ENCODE measurements at places on chromosomes 2 and 18.
A peak's percentile ranks its signal among the peaks of the same experiment; 100 is the strongest.

DNA sequence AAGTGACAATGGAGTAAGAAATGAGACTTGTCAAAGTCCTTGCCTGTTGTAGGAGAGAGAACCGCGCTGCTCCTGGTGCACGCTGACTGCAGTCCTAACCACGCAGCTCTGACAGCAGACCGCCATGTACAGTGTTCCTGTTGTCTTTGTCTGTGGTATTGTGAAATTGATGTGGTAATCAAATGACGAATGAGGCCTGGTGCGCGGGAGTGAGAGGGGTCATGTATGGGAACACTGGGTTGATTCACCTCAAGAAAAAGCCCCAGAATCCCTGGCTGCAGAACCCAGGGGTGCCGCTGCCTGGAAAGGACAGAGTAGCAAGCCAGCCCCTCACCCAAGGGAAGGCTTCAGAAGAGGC lies 64.0 kb downstream of the INPP4A start:
- peak; percentile 15 for DNase-seq

- no peak for DNase-seq
Measured at GRCh38 chr18:36095936-36096519, 28.7 kb upstream of the RPRD1A start.

DNA sequence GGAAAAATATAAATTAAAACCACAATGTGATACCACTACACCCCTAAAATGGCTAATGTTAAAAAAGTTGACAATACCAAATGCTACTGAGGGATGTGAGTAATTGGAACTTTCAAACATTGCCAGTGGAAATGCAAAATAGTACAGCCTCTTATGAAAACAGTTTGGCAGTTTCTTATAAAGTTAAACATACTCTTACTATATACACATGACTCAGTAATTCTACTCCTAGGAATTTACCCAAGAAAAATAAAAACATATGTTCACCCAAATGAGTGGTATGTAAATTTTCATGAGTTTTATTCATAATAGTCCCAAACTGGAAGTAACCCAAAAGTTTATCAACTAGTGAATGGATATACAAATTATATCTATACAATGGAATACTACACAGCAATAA lies 228.0 kb downstream of the CYP26B1 start:
- DNase-seq: no peak

- DNase-seq: no peak
Measured at GRCh38 chr2:43241558-43241957, 15.2 kb upstream of the ZFP36L2 start.

- DNase-seq: no peak
Measured at GRCh38 chr2:133264989-133265401, 303.3 kb downstream of the NCKAP5 start.

- DNase-seq: no peak
Measured at GRCh38 chr2:24892928-24893327, 27.1 kb downstream of the ADCY3 start.

DNA sequence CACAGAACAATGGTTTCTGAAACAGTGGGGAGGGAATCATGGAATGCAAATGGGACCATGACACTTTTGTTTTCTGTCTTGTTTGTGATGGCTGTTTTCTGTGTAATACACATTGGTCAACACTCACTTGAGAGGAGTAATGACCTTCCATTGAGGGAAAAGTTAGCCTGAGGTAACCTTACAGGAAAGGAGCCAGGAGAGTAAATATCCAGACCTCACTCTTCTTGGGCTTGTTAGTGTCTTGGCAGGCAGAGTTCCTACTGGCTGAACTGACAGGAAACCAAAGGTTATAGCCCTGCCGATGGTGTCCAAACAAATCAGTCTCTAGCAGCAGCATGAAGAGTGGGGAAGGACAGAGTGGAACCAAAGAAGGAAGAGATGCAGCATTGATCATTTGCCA lies 17.2 kb upstream of the RPRM start:
- DNase-seq: no peak

GRCh38 chr2:237012577-237013267 lies 73.0 kb upstream of the COPS8 start:
- no peak for DNase-seq

DNA sequence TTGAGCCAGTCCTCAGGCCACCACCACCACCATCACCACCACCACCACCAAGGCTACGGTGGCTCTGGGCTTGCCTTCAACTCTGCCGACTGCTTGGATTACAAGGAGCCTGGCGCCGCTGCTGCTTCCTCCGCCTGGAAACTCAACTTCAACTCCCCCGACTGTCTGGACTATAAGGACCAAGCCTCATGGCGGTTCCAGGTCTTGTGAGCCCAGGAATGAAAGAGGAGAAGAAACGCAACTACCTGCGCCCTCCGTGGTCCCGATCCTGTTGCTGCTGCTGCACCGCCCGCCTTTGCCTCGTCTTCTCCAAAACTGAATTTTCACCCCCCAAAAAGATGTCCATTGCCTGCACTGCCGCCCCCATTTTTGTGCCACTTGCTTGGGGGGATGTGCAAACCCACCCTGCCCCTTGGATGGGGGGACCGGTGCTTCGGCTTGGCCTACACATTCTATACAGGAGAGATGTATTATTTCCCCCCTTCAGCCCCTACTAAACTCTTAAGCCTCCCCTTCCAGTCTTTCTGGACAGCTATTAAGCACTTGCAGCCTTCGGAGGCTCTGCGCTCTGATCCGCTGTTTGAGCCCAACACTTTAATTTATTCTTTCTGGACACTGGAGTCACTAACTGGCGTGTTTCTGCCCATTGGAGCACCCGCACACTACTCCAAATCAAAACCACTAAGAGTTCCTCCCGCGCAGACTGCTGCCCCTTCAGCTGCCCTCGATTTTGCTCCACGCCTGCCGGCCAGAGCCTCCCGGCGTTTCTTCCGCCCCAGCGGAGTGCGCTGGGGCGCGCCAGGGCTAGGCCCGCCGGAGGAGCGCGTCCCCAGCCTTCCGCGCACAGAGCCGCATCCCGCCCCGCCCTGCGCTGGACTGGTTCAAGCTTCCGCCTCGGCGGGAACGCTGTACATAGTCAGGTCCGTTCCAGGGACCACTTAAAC lies 5.7 kb downstream of the OTX1 start:
- no peak for DNase-seq

- DNase-seq: no peak
Measured at GRCh38 chr2:197369228-197369932, 58.8 kb upstream of the ANKRD44 start.

- no peak for DNase-seq
Measured at GRCh38 chr18:66641056-66641455, 37.2 kb upstream of the CDH19 start.

DNA sequence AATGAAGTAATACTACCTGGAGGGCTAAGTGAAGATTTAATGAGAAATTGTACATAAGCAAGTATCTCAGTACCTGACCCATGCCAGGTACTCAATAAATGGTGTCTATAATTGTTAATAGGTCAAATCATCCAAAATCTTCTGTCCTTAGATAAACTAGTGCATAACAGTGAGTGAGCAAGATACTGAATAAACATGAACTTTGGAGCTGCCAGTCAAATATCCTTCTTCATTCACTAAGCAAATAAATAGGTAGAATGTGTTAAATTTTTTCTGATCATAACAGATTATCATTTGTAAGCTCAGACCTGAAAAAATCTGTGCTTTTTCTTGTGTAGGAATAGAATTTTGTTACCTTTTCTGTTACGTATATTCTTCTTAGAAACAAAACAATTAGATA lies 39.6 kb downstream of the RAB3GAP1 start:
- DNase-seq: no peak

DNA sequence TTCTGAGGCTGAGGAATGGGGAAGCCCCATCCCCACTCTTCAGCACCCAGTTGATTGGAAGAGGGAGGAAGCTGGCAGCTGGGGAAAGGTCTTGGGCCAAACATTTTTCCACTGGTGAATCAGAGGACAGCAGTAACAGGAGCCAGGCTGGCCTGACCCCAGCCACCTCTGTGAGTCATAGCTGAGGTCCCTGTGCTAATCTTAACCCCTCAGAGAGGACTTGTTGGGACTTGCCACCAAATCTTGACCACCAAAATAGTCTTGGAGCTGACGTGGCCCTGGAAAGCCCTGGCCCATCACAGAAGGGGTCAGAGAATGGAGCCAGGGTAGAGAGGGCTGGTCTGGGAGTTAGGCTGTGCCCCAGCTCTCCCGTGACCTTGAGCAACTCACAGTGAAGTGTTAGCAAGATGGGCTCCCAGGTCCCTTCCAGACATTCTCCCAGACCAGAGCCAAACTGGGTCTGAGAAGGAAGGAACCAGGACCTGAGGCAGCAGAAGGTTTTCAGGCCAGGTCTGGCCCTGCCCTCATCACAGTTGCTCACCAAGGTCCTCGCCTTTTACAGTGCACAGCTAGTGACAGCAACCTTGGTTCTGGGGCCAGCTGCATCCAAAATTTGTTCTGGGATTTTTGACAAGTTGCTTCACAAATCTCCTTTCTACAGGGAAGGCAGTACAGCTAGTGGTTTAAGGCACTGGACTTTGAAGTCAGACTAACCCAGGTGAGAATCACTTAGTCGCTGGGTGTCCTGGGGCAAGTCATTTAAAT lies 266.6 kb downstream of the CYP26B1 start:
- no peak for DNase-seq

GRCh38 chr18:4232656-4233055 lies 222.5 kb downstream of the DLGAP1 start:
- DNase-seq: no peak

- DNase-seq: no peak
Measured at GRCh38 chr2:168134485-168134884, 112.9 kb downstream of the STK39 start.

- DNase-seq: no peak
Measured at GRCh38 chr2:215717501-215718381, 281.9 kb upstream of the FN1 start.

DNA sequence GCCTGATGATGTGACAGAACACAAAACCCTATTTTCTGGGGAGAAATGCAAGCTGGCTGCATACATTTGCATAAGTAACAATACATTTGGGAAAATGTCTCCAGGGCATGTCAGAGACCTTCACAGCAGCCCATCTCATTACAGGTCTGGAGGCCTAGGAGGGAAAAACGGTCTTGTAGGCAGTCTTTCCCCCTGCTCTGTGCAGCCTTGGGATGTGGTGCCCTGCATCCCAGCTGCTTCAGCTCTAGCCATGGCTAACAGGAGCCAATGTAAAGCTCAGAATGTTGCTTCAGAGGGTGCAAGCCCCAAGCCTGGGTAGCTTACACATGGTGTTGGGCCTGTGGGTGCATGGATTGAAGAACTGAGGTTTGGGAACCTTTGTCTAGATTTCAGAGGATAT lies 133.0 kb downstream of the CCDC178 start:
- no peak for DNase-seq

DNA sequence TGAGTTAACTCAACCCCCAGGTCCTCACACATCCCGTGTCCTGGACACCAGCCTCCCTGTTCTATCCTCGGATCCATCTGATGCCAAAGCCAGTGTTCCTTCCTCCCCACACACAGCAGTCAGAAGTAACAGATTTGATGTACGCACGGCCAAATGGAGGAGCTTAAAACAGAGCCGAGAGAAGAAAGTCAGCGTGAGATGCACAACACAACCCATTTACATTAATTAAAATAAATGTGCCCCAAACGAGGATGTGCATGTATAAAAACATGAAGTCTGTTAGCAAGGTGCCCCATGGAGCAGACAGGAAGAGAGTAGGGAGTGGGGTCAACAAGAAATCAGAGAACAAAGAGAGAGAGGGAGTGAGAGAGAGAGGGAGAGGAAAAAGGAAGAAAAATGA lies 191.2 kb downstream of the HAUS1 start:
- no peak for DNase-seq

DNA sequence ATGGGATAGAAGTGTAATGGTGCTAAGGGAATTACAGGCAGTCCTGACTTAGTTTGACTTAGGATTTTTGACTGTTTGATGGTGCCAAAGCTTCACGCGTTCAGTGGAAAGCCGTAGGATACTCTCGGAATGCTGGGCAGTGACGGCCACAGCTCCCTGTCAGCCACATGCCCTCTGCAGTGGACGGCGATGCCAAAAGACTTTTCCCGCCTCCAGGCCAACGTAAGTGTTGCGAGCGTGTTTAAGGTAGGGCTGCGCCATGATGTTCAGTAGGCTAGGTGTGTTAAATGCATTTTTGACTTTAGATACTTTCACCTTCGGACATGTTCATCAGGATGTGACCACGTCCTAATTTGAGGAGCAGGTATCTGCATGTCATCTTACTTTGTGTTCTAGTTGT lies 63.4 kb downstream of the DCDC2C start:
- no peak for DNase-seq

DNA sequence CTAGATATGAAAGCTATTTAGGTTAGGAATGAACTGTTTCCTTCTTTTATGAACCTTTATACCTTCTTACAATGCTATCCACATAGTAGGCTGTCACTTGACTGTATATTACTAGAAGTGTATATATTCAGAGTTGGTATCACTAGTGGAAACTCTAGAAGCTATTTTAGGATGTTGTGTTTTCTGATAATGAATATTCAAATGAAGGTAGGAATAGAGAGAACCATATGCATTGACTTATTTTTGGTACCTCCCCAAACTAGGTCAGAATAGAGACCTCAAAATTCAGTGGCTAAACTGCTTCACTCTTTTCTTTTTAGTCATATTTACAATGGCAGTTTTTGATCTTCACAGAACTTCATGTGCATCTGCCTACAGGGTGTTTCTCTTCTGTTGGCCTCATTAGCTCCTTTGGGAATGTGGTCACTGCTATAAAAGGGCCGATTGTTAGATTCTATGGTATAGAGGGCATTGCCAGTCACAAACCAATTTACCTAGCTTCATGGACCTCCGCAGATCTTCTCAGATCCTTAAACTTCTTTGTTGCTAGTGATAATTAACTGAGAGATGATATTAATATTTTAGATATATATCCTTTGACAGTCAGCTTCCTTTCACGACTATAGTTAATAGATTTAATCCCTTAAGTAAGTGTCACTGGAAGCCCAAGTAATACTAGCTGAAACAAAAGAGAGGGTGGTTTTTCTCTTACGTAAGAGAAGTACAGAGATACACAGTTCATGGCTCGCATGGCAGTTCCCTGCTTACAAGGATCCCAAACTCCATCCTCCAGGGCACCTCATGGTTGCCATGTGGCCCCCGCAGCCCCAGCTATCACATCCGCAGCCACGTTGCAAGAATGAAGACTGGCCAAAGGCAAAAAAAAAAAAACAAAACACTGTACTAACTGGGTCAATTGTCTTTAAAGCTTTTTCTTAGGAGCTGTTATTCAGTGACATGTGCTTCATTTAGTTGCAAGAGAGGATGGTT lies 61.0 kb downstream of the TSPYL6 start:
- no peak for DNase-seq

- no peak for DNase-seq
Measured at GRCh38 chr2:74576863-74577229, 22.3 kb downstream of the DOK1 start.

- no peak for DNase-seq
Measured at GRCh38 chr2:23495661-23496114, 110.7 kb downstream of the KLHL29 start.

DNA sequence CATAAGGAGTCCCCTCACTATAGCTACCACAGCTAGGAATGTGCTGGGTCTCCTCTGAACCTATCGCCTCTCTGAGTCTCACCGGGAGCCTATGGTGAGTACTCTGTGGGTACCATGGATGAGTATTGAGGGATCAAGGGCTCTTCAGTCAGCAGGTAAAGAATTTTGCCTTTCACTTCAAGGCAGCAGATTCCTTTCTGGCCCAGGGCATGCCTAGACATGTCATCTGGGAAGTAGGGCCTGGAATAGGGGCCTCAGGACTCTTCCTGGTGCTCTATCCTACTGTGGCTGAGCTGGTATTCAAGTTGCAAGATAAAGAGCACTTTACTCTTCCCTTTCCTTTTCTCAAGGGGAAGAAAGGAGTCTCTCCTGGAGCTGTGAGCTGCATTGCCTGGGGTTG lies 85.6 kb upstream of the LHCGR start:
- DNase-seq: no peak

- DNase-seq: no peak
Measured at GRCh38 chr2:111011218-111011617, 109.5 kb upstream of the BCL2L11 start.
